ENCODE measurements at places on chromosomes 12 and 14.

DNA sequence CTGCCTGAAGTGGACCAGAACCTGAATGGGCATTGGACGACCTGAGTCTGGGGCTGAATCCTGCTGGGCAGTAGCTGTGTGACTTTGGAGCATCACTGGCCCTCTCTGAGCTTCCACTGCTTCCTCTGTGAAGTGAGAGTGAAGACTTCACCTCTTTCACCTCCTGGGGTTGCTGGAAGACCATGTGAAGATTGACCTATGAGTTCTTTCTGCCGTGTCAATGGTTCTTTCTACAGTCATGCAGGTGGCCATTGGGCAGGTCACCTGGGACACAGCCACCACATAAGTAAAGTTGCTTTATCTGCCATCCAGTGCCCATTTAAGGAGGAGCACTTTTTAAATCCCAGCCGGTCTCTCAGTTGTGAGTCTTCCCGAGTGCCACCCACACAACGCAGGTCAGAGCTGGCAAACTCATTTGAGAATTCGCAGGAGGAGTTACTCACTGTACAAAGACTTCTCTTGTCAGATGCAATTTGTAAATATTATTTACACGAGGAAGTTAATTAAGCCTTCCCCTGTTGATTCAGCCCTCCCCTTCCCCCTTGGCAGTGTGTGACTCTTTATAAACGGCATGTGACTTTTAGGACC lies 74.8 kb upstream of the TCL1B start:
- no peak for DNase-seq

DNA sequence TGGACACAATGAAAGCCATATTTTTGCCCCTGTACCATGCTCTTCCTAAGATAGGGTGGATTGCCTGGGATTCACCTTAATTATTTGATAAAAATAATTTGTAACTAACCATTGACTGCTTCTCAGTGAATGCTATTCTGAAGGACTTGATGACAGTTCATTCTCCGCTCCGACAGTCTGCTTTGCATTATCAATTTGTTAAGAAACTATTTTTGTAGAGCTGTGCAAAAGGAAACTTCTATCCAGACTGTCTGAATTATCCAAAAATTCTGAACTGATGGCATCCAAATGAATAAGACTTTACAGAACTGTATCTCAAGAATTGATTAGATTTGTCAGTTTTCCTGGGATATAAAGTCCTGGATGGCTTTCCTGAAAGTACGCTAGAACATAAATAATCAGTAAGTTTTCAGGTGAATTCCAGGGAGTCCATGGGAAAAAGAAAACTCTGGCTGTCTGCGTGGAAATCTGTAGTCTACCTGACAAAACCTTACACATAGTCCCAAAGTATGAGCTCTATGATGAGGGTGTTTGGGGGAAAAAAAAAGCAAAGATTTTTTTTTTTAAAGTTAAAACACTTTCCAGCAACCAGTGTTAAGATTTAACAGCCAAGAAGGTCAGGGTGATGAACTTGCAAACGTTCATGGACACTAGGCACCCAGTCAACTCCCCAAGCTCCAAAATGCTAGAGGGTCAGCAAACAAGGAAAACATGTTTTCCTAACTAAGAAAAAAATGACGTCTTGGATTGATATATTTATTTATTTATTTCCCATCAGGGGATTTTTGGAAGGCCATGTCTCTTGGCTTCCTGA lies 291.1 kb upstream of the TBX3 start:
- DNase-seq = peak; percentile 44

DNA sequence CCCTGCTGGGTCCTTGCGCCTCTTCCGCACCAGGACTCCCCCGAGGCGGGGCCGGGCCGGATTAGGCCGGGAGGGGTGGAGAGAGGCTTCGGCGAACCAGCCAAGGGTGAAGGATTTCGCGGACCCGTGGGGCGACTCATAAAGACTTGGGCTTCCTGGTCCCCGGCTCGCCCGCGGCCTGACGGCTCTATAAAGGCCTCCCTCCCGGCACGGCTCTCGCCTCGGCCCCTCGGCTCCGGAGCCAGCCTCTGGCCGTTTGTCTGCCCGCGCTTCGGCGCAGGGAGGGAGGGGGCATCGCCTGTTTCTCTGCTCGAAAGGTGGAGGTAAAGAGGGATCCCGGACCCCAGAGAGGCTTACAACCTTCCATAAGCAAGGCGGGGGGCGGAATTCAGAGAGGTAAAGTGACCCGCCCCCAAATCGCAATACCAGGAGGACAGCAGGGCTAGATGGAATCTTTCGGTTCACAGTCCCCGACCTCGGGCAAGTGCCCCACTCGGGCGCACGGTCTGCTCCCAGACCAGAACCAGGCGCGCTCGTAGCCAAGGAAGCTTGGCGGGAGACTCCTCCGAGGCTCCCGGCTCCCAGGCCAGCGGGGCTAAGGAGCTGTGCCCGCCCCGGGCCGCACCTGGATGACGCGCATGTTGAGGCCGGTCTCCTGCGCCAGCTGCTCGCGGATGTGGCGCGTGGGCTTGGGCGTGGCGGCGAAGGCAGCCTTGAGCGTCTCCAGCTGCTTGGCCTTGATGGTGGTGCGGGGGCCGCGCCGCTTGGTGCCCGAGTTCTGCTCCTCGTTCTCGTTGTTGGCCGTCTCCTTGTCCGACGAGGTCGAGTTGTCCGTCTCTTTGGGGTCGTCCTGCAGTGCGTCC lies 3.9 kb downstream of the LHX5 start:
- no peak for DNase-seq

GRCh38 chr12:65825183-65825506 lies 862 bp downstream of the HMGA2 start:
- DNase-seq = no peak

DNA sequence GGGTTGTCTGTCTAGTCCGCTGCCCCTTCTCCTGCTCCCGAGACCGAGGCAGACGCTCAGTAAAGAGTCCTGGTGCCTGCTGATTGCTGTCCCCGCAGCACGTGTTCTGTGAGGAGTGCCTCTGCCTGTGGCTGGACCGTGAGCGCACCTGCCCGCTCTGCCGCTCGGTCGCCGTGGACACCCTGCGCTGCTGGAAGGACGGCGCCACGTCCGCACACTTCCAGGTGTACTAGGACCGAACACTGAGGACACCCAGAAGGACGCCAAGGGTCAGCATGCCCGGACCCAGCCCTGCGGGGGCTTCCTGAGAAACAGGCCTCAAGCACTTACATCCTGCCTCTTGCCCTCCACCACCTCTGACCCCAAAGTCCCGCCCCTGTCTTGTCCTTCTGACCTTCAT lies 32.0 kb downstream of the HRK start:
- DNase-seq = no peak

- DNase-seq = no peak
Measured at GRCh38 chr12:34287437-34287836, 265.1 kb downstream of the ALG10 start.
